ENCODE measurements at places on chromosomes 7 and 10.

- DNase-seq: no peak
Observed at GRCh38 chr10:50470345-50470744, 153.4 kb downstream of the SGMS1 start.

DNA sequence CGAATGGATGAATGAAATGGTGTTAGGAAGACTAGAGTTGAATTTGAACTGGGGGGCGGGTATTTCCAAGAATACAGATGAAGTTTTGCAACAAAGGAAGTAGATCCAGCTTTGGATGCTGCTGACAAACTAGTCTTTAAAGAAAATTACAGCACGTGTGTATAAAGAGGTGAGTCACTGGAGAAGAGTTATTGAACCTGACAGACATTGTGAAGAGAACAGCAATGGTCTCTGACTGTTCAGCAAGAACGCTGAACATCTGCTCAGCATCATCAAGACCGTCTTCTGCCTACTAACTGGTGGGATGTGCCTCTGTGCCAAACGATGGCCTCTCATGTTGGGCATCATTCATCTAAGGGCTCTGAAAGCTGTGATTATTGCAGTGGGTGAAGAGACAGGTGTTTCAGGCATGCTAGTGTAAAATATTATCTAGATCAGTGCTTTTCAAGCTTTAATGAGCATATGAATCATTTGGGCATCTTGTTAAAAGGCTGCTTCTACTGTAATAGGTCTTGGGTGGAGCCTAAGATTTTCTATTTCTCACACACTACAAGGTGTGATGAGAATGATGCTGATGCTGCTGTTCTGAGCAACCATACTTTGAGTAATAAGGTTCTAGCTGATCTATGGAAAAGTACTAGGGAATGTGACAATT is 291.3 kb downstream of the PTEN start:
- no peak for DNase-seq

DNA sequence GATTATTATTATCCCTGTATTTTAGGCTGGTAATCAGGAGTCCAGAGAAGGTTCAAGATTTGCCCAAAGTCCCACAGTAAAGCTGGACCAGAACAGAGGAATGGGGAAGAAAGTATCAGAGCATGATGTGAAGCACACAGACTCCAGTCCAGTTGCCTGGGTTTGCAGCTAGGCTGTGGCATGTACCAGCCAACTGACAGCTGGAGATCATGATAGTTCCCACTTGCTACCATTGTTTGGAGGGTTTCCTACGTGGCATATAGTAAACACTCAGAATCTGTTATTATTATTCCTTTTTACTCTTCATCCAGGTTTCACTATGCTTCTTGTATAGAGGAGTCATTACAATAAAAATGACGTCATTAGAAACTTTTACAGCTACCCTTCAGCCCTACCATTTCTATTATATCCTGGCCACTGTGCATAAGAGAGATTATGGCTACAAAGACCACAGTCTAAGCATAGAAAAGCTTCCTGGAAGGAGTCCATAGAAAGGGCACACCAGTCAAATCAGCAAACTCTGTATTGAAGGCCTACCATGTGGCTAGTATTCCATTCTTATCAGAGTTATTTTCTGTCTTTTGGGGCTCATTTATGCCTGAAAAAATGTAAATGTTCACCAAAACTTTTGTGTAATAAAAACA is 66.6 kb downstream of the MTPN start:
- no peak for DNase-seq

- DNase-seq: no peak
Observed at GRCh38 chr10:51052163-51052562, 22.1 kb upstream of the PRKG1 start.

- DNase-seq: no peak
Observed at GRCh38 chr7:55520426-55521140, 51.7 kb downstream of the VOPP1 start.

DNA sequence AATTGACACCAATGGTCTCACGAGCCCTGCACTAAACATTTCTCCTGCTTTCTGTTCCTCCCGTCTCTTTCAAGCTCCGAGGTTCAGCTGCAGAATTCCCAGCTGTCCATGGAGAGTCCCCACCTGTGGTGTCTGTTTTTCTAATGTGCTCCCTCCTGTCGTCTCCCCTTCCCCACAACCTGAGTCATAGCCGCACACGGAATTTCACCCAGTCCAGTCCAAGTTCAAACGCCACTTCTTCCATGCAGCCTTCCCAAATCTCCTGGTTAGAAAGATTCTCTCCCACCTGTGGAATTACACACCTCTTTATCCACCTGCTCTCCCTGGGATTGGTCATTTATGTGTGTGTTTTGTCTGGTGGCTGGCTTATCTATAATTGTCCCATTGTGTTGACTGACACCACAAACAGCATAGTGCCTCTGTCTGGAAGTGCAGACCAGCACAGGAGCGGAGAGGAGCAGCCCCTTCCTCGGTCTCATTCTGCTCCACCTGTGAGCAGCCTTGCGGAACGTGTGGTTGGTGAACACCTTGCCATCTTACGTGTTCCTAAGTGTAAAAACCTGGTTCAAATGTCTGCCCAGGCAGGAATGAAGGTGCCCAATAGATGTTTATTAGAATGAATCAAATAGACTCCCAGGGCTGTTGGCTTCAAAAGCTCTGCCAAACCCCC is 3.3 kb upstream of the DIP2C start:
- DNase-seq: no peak

DNA sequence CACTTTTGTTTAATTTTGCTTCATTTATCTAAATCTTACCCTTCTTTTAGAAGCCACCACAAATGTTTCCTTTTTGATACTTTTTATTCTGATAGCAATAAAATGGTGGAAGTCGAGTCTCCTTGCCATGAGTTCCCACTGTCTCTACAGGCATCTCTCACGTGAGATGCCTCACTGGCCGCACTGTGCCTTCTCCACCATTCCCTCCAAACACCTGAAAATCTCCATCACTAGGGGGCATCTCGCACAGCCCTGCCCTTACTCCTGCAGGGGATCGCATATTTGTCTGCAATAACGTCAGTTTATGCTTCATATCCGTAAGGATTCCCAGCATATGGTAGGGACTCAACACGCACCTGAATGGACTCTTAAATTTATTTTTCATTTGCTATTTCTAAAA is 56.3 kb upstream of the NCAPG2 start:
- DNase-seq: no peak

GRCh38 chr7:85119934-85120333 is 66.9 kb downstream of the SEMA3D start:
- DNase-seq: no peak

- DNase-seq: no peak
Observed at GRCh38 chr7:23542752-23543151, 11.0 kb upstream of the TRA2A start.

DNA sequence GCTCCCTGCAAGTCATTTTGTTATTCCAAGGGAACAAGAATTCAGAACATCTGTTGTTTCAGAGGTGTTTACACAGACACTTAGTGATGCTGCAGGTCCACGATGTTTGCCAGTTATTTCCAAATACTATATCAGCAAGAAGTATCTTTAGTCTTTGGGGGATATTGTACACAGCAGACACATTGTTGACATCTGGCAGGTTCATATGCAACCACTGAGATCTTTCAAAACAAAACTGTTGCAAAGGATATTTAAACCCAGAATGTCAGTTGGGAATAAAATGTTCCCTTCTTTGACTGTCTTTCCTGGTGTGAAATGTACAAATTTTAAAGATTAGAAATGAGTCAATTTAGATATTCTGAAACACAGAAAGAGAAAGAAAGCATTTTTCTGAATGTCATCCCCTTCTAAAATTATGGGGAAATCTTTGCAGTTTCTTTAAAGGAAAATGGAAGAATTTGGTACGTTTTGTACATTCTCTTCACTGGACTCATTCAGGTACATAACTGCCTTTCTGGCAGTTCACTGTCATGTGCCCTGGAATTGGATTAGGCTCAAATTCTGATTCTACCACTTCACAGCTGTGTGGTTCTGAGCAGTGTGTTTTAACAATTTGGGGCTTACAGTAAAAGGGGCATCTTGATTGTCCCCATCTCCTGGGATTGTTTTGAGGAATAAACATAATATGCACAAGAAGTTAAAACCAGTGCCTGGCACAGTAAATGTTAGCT is 40.3 kb upstream of the CELF2 start:
- no peak for DNase-seq

DNA sequence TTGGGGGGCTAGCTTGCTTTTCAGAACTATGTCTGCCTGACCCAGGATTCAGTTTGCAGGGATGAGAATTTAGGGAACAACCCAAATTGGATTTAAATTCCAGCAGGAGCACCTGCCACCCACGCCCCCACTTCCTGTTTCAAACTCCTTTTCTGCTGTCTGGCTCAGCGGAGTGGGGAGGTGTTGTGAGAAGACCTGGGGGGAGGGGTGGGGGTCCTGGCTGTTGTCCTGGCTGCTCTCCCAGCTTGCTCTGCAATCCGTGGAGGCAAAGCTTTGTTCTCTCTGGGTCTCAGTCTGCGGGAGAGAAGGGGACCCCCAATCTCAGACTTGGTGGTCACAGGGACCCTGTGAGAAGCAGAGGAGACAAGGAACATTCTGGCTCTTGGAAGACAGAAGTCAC is 799 bp downstream of the KCNK18 start:
- DNase-seq: no peak

DNA sequence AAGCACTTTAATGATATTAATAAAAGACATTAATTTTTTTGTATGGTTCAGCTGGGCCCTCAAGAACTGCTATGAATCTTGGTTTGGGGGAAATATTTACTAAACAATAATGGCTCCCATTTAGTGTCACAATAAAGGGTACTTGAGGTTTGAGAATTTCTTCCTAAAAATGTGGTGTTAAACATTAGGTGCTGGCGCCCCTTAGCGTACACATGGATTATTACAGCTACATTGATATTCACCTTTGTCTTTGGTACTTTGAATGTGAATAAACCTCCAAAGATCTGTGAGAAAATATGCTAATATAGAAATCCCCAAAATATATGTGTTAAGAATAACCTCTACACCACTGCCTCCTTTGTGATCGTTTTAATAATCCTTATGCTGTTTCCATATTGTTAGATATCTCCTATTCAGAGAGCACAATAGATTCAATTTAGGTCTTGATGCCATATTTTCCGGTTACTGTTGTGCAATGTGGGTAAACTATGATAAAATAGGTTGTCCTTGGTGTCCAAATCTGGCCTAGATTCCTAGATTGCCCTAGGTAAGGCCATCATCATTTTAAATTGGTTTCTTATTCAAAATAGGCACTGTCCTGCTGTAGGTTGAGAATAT is 161.8 kb upstream of the CACNA2D1 start:
- no peak for DNase-seq

GRCh38 chr10:55283031-55283430 is 482.0 kb upstream of the PCDH15 start:
- DNase-seq: no peak

- DNase-seq: no peak
Observed at GRCh38 chr7:98771941-98772603, 97.7 kb downstream of the TMEM130 start.

DNA sequence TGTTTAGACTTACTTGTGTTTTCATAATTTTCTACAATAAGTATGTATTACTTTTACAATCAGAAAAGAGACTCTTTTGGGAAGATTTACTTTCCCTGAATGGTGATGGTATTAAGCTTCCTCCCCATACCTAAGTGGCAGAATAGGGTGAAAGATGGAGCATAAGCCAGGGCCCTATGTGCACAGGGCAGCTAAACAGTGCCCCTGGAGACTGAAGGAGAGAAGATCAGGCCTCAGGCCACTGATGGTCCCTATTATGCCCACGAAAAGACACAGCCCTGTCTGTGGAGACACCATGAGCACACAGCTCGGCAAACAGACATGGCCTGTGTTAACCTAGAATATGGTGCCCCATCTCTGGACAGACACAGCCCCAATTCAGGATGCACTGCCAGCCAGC is 139.4 kb downstream of the OAT start:
- no peak for DNase-seq

GRCh38 chr10:123297175-123297574 is 143.0 kb downstream of the BUB3 start:
- DNase-seq: no peak

- no peak for DNase-seq
Observed at GRCh38 chr7:88208521-88208920, 11.3 kb downstream of the SRI start.

GRCh38 chr10:102274062-102274461 is 28.7 kb downstream of the GBF1 start:
- DNase-seq: no peak

DNA sequence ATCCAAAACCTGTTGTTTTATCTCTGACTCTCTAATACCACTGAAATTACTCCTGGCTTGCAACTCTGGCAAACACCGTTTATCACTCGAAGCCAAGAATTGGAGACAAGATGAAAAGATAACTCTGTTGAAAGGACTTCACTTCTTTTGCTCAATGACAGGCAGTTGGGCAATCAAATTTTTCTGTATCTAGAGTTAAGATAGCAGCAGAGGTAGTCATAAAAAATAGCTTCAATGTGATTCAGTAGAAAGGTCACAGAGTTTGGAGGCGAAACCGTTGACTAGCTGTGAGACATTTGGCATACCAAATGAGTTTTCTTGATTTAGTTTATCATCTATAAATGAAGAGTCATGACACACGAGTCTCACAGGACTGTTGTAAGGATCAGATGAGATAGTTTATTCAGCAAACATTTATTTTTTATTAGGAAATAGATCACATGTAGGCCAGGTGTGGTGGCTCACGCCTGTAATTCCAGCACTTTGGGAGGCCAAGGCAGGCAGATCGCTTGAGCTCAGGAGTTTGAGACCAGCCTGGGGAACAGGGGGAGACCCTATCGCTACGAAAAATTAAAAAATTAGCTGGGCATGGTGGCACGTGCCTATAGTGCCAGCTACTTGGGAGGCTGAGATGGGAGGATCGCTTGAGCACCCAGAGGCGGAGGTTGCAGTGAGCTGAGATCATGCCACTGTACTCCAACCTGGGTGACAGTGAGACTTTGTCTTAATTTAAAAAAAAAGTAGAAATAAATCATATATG is 23.6 kb downstream of the AKR1B1 start:
- DNase-seq: no peak

- no peak for DNase-seq
Observed at GRCh38 chr7:128785738-128786137, 6.0 kb upstream of the CCDC136 start.

GRCh38 chr7:155803418-155804376 is 8.6 kb downstream of the SHH start:
- DNase-seq: no peak

DNA sequence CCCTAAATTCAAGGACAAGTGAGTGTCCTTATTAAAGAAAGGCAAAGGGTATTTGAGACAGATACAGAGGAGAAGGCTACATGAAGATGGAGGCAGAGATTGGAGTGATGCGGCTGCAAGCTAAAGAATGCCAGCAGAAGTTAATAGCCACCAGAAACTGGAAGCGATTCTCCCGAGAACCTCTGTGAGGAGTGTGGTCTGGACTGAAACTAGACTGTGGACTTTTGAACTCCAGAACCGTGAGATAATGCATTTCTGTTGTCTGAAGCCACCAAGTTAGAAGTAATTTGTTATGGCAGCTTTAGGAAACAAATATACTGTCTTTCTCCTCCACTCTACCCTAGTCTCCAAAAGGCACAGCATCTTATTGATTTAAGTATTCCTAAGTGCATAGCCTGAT is 80.3 kb upstream of the CREB5 start:
- no peak for DNase-seq

- DNase-seq: no peak
Observed at GRCh38 chr7:79531905-79532664, 78.6 kb upstream of the MAGI2 start.

- DNase-seq: no peak
Observed at GRCh38 chr10:93073539-93074146, at the start of gene CYP26A1. Gene CYP26A1 (plus strand): TSS chr10:93073893. CDS start chr10:93073935, 42 bp downstream.
